ENCODE measurements at places on chromosomes 3 and 15.
A peak's percentile ranks its signal among the peaks of the same experiment; 100 is the strongest.

- DNase-seq = no peak
Observed at GRCh38 chr3:27943106-27943505, 221.0 kb upstream of the EOMES start.

DNA sequence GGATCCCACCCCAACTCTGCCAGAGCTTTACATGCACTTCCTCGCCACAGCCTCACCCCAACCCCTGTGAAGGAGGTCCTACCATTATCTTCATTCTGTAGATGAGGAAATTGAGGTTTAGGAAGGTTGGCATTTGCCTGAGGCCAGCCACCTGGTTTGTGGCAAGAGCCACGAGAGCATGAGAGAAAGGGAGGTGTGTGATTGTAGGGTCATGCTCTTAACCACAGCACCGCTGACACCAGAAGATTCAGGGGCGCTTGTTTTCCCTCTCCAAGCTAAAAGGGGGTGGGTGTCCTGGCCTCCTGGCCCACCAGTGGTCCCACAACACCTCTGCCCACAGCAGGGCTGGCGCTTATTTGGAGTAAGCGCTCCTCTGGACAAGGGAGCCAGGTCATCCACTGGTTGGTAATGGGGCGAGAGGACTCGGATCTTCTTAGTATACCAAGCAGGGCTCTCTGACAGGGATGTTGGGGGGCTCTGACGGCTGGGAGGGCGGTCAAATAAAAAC lies 691 bp downstream of the RHCG start:
- no peak for DNase-seq

DNA sequence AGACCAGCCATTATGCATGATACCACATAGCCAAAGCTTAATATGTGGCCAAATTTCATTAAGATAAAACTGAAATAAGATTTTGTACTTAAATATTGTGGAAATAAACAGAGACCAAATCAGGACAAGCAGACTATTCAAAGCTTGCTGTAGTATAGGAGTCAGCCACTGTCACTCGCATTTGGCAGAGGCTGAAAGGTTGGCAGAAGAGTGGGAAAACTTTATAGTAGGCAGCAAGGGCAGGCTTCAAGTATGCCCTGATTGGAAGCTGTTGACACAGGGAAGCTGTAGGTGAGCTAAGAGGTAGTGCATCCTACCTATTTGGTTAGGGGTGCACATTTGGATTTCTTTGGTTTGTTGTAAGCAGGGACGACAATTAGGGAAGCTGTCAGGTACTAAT lies 202.5 kb upstream of the PDZRN3 start:
- DNase-seq = no peak

GRCh38 chr15:54884312-54884711 lies 312.4 kb downstream of the RSL24D1 start:
- no peak for DNase-seq

DNA sequence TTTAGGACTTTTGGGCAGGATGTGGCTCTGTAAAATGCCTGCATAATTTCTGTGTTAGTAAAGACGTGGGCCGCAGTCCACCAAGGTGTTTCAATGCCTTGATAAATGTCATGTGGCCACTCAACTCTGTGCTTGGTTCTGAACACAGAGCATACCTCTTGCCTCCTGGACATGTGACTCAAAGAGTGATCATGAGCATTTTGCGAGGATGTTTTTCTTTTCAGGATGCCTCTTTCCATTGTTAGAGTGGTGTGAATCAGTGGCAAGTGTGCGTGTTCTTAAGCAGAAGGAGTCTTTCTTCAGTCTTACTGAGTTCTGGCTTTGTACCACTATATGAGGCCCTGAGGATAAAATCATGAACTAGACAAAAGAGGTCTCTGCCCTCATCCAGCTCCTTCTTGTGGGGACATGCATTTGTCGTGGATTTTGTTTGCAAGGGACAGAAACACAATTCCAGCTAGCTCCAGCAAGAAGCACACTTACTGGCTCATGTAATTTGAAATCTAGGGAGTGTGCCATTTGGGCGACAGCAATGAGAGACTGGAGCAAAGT lies 363.4 kb downstream of the LRTM1 start:
- no peak for DNase-seq

DNA sequence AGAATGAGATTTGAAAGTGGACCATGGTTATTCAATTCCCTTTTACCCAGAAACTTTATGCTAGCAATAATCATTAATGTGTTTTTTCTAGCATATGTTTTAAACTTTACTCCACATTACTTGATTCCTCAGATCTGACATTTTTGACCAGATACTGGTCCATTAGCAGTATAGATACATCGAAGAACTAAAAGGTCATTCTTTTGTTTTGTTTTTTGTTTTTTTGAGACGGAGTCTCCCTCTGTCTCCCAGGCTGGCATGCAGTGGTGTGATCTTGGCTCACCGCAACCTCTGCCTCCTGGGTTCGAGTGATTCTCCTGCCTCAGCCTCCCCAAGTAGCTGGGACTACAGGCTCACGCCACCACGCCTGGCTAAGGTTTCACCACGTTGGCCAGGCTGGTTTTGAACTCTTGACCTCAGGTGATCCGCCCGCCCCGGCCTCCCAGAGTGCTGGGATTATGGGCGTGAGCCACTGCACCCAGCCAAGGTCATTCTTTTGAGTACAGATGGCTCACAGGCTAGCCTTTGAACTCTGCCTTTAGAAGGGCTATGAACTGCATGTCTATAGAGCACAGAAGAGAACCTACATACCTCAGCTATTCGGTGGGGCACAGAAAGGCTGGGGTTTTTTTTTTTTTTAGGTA lies 28.6 kb downstream of the CHP1 start:
- no peak for DNase-seq

GRCh38 chr3:39171860-39172259 lies 18.5 kb upstream of the CSRNP1 start:
- no peak for DNase-seq

DNA sequence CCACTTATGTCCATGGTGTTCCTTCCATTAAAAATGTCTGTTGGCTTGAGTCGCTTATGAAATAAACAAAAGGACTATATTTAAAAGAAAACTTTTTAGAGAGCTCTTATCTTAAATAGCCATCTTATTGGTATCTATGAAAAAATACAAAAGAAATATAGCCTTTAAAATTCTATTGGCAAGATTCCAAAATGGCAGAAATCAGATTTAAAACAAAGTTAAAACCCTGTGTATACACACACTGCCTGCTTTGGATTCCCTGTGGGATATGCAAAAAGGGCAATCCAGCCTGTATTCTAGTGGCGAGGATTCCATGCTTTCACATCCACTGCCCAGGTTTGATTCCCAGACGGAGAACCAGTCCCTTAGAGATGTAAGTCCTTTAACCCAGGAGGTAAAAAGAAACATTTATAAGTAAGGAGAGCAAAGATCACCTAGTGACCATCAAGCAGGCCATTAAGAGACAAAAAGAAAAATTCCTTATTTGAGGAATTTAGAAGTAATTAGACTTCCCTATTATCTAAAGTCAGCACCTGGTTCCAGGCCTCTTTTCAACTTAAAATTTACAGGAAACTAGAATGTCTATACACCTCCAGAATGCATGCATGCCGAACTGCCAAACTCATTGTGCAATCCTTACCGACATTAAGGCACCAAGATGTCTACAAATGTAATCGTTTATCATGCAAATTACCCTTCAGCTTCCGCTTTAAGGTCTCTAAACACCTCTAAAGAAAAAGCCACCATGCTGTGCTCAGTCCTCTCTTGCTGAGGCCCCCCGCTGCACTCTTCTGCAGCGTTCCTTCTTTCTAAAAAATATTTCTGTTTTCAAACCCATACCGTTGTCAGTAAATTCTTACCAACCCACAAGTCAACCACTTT lies 69.6 kb upstream of the STRIT1 start:
- no peak for DNase-seq

- DNase-seq = no peak
Observed at GRCh38 chr3:26484140-26484539, 138.4 kb upstream of the LRRC3B start.

DNA sequence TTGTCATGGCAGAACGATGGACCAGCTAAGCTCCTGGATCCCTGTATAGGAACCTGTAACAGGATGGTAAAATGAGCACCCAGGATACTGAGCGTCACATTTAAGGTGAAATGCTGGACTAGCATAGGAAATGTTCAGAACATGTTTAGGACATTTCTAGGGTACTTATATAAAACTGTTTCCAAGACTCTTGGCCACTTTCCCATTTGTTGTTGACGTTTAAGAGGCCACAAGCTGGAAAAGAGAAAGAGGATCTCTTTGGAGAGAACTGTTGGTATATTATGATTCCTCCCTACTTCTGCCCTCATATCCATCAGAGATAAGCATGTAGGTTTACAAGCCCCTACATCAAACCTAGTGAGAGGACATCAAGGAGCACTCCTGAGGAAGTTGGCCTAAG lies 57.5 kb downstream of the SCN11A start:
- DNase-seq = no peak

- no peak for DNase-seq
Observed at GRCh38 chr15:69060744-69061143, 46.2 kb downstream of the NOX5 start.

DNA sequence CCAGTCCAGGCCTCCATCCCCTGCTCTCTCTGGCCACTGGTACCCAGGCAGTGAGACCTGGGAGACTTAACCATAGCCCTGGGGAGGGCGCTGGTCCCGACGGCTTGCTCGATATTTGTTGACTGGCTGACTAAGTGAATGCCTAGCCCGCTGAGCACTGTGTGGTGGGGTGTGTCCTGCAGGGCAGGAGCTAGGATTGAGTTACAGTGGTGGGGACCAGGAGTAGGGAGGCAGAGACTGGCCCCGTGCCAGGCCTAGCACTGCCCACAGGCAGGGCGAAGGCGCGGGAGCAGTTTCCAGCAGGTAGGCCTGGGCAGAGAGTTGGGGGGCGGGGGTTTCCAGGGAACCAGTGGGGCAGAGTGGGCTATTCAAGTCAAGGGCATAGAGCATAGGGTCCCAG lies at the start of gene VILL:
Gene VILL (plus strand): TSS at position 260 of the 400 bp plus-strand sequence. CDS start 2,887 bp downstream, outside the sequence.
- DNase-seq = peak; percentile 11

DNA sequence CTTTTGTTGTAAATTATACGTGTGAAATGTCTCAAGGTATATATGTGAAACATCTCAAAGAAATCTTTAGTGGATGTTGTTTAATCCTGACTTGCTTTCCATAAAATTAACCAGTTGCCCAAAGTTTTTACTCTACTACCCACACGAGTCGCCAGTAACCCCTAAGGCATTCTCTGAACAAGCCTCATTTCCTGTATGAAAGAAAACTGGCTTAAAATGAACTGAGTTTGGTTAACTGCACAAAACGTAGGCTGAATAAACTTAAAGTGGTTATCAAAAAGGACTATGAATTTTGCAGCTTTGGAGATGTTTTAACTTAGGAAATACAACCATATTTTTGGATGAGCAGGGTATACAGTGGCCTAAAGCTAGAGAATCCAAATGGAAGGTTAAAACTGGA lies 2.7 kb upstream of the APPL1 start:
- no peak for DNase-seq

GRCh38 chr3:170301405-170301804 lies 56.1 kb upstream of the SKIL start:
- no peak for DNase-seq

DNA sequence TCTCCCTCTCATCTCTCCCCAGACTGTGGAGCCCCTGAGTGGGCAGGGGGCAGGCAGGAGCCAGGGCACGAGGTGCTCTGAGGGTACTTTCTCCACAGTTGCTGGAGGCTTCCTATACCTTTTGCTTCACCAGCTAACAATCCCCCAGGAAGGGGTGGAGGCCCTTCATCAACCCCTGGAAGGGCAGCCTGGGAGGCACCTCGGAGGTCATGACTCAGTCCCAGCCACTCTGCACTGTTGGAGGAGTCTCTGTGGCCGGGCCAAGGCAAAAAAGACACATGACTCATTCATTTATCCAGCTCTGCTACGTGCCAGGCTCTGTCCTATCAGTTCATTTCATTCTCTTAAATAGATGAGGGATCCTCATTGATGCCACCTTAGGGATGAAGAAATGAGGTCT lies 15.6 kb upstream of the KY start:
- DNase-seq = no peak

DNA sequence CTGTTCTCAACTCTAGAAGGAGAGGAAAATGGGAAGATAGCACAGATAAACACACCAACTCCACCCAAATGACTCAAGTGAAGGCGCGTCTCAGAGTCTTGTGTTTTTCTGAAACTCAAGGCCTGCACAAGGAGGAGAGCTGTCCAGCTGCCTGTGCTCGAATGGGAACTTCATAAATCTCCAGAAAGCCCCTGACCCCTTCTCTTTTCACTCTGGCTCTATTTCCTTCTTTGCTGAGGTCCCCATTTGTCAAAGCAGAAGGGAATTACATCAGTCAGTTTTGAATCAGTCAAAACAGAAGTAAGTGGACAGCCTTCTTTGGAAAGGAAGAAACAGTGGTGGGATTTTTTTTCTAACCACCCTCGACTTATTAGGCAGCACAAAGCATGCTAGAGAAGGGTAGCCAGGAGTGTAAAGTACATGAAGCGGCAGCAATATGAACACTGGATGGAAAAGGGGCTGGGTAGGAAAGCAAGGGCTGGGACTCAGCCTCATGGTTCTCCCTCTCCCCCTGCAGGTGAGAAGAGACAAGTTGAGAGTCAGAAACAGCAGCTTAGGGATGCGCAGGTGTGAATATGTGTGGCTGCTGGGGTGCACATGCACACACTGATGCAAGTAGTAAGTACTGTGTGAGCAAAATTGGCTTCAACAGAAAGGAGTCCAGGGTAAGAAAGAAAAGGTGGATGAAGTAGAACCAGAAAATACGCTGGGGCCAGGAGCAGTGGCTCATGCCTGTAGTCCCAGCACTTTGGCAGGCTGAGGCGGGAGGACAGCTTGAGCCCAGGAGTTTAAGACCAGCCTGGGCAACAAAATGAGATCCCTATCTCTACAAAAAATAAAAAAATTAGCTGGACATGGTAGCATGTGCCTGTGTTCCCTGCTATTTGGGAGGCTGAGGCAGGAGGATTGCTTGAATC lies 36.6 kb upstream of the MAGEF1 start:
- DNase-seq = no peak

DNA sequence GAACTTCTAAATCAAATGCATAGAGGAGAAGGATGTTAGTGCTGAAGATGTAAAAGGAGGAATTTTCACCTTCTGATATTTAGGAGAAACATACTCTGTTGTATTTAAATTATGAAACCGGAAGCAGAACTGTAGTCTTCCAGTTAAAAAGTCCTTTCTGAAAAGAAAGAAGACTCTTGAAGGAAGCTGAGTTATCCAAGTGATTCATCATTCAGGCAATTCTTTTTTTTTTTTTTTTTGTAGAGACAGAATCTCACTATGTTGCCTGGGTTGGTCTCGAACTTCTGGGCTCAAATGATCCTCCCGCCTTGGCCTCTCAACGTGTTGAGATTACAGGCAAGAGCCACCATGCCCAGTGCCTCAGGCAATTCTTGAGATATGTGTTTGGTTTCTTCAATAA lies 424.8 kb upstream of the TPM1 start:
- no peak for DNase-seq
